Activated CD8-positive, alpha-beta T cell treated with anti-CD3 and anti-CD28 coated beads for 36 hours (primary cell): ENCODE measurements at places on chromosomes 12 and 14.

GRCh38 chr12:29961231-29961630 is 177.5 kb upstream of the TMTC1 start:
- H3K36me3 ChIP-seq: no peaks in the 10 kb centered on the region
- no peaks in the 10 kb centered on the region for H3K27me3 ChIP-seq
- H3K27ac ChIP-seq: no peak overlapping the region
- no peaks in the 10 kb centered on the region for H3K4me1 ChIP-seq
- no peak overlapping the region for H3K4me3 ChIP-seq
- DNase-seq: no peak

DNA sequence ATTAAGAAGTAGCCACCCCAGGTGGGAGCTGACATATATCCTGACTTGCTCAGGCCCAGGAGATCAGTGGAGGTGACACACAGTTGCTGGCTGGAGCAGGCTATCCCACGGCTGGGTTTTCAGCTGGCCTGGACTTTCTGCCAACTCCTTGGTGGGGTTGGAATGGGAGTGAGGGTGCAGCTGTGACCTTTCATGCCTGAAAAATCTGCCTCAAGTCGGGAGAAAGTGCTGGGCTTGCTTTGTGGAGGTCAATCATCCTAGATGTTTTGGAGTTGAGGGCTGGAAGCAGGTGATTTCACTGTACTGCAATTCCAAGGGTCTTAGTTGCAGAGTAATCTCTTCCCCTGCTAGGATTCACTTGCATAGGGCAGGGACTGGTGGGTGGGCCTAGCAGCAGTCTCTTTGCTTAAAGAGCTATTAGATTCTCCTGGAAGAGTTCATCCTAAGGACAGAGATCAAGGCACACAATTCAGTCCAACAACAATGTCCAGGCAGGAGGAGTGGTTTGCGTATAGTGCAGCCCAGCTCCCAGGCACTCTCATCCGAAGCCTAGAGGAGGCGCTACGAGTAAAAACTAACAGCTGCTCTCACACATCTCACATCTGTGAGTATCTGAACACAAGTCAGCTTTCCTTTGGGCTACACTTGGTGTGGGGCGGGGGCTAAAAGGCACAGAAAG is 98.1 kb downstream of the GAS2L3 start:
- no peaks in the 10 kb centered on the region for H3K36me3 ChIP-seq
- H3K27me3 ChIP-seq: peaks cover 4% of the 10 kb centered on the region
- no peak overlapping the region for H3K4me3 ChIP-seq
- no peak overlapping the region for H3K27ac ChIP-seq
- no peak for DNase-seq

DNA sequence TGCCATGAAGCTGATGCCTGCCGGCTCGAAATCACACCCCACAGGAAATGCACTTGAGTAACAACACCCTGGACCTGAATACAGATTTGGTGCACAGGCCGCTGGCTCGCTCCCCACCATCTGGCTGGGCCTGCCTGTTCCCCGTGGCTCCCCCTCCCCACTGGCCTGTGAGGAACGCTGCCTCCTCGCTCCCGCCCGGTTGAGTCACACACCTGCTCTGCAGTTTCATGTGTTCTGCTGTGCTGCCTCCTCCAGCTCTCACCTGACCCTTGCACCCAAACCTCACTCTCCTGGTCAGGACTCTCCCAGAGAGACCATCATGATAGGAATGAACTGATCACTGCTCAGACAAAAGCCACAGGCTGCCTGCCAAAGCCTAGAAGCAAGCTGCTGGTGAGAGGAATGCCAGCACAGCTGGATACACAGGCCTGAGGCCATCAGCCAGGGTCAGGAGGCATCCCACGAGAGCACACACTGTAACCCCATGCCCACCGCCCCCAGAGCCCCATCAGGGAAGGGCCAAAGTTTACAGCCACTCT is 3.8 kb upstream of the SIVA1 start:
- H3K4me3 ChIP-seq: no peak overlapping the region
- H3K27ac ChIP-seq: no peak overlapping the region
- peaks cover 6% of the 10 kb centered on the region for H3K36me3 ChIP-seq

GRCh38 chr12:93714382-93714781 is 37.2 kb downstream of the CRADD start:
- DNase-seq: no peak
- no peak overlapping the region for H3K27ac ChIP-seq
- peaks cover 20% of the 10 kb centered on the region for H3K36me3 ChIP-seq
- no peaks in the 10 kb centered on the region for H3K27me3 ChIP-seq
- H3K4me1 ChIP-seq: peaks cover 7% of the 10 kb centered on the region
- H3K4me3 ChIP-seq: no peak overlapping the region
